ENCODE measurements at places on chromosomes 16 and 17. TPM values are rescaled to one million over a fixed set of nuclear protein-coding genes. Genes with fewer than 3 reads are reported as not detected.
A peak's percentile ranks its signal among the peaks of the same experiment; 100 is the strongest.

DNA sequence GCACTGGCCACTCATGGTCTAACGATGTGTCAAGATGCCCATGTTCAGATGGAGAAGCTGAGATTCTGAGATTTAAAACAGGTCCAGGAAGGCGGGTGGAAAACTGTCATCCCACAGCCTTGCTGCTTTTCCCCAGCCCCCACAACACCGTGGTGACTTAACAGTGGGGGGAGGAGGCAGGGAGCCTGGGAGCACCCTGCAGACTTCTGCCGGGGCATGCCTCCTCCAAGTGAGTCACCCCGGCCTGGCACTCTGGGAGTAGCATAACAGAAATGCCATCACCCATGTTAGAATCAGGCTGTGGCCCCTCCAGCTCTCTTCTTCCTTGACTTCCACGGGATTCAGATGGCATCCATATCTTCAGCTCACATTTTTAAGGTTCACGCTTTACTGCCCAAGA is 164.8 kb downstream of the CBLN1 start:
- DNase-seq: no peak

DNA sequence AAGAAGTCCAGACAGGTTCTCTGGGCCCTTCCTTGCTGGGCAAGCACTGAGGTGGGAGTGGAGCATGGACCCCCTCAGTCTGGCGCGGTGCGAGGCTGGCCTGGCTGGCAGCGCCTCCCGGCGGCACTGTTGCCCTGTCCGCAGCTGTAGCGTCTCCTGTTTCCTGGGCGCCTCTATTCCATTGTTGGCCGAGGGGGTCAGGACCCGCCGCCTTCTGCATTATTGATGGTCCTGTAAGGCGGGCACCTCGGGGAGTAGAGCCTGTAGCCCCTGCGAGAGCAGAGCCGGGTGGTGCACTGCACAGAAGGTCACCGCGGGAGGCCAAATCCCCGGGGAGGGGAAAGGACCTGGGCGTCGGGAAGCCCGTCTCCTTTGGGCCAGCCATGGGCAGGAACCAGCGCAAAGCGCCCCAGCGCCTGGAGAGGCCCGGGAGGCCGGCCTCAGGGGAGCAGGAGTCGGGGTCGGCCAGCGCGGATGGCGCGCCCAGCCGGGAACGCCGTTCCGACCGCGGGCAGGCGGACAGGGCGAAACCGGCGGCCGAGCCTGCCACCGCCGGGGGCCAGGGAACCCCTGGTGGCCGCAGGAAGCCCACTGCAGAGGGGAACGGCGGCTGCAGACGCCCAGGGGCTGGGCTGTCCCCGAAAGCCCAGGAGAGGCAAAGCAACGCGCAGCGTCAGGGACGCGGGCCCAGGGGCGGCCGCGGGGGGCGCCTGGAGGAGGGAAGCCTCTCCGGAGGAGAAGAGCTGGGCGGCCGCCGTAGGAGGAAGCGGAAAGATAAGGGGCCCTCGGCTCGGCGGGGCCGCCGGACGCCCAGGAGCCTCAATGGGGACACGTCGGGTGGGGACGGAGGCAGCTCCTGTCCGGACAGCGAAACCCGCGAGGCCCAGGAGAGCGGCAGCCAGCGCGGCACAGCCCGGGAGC is at the start of gene MYO15B:
Gene MYO15B (plus strand): TSS at position 126 of the 921 bp plus-strand sequence. CDS start 258 bp downstream, at position 384.
- peak; percentile 90 for DNase-seq

Gene POLG2
- total RNA-seq: 17.8 TPM

Gene TRIM47
- 78.3 TPM for total RNA-seq

- no peak for DNase-seq
Measured at GRCh38 chr17:46059486-46059885, 60.4 kb downstream of the STH start.

DNA sequence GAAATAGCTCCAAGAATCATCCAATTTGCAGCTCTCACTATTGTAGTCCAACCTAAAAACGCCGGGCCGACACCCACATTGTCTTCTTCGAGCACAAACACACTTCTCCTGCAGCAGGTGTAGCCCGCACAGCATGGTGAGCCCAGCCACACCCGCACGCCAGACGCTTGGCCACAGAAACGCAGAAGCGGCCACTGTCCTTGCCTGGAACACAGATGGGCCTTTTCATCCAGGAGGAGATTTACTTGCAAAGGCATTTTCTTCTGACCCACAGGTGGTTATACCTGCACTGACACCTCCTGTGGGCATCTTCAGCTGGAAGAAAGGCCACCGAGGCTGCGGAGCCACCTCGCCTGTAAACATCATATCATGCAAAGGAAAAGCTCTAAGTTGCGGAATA is 98.4 kb downstream of the ADCY9 start:
- DNase-seq: no peak

GRCh38 chr16:10827691-10828341 is 9.2 kb upstream of the TVP23A start:
- DNase-seq: peak; percentile 85

GRCh38 chr16:87702325-87702811 is 63.4 kb downstream of the KLHDC4 start:
- peak; percentile 77 for DNase-seq

Gene HOXB8
- total RNA-seq: 0.31 TPM

DNA sequence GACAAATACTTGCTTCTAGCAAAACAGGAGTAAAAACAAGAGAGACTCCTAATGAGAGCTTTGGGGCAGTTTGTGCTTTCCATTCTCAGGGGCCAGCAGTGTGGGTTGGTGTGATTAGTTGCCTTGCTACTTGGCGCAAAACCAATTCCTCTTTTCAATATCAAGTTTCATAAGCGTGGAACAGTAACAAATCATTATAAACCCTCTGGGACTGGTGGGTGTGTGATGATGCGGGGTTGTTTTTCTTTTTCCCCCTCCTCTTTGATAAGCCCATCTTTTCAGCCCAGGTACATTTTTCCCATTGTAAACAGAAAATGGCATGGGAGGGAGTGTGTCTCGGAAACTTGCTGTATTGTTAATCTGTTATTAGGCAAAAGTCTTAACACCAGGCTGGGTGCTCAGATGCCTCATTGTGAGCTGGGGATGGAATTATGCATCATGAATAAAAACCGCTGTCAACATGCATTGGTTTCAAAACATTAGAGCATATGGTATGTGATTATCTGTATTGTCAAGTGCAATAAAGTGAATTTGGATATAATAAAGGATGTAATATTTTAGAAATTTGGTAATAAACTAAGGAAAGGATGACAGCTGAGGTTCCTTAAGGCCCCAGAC is 166.4 kb downstream of the CCDC182 start:
- DNase-seq: peak; percentile 83

Gene ST6GALNAC1
- total RNA-seq: 24.9 TPM

DNA sequence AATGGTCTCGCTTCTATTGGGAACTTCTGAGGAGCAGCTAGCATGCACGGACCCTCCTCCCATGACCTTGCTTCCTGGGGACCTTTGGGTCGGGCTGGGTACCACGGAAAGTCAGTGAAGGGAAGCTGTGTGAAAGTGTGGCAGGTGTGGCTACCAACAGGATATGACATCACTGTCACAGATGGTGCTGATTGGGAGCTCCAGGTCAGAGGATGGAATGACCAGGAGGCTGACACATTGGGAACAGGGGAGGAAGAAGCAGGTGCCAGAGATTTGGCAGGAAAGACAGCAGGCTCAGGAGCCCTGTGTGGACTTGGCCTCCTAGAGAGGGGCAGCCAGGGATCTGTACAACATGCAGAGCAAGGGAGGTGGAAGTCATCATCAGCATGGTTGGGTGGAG is 34.0 kb downstream of the CPNE2 start:
- no peak for DNase-seq

DNA sequence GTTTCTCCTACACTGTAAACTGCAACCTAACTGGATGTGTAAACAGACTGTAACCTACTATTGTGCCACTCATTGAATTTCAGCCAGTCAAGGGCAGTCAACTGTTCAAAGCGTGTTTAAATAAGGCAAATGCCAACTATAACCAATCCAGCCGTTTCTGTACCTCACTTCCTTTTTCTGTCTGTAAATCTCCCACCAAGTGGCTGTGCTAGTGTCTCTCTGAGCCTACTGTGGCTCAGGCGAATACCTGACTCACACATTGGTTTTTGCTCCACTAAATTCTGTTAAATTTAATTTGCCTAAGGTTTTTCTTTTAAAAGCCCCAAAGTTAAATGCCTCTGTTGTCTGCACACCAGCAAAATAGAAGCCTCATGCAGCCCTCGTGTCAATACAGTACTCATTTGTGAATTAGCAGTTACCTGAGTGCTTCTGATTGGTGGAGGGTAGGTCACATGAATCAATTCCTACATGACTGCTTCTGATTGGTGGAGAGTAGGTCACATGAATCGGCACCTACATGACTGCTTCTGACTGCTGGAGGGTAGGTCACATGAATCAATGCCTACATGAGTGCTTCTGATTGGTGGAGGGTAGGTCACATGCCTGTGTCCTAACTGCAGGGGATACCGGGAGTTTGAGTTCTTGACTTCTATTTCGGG is 31.1 kb upstream of the CCR7 start:
- no peak for DNase-seq

DNA sequence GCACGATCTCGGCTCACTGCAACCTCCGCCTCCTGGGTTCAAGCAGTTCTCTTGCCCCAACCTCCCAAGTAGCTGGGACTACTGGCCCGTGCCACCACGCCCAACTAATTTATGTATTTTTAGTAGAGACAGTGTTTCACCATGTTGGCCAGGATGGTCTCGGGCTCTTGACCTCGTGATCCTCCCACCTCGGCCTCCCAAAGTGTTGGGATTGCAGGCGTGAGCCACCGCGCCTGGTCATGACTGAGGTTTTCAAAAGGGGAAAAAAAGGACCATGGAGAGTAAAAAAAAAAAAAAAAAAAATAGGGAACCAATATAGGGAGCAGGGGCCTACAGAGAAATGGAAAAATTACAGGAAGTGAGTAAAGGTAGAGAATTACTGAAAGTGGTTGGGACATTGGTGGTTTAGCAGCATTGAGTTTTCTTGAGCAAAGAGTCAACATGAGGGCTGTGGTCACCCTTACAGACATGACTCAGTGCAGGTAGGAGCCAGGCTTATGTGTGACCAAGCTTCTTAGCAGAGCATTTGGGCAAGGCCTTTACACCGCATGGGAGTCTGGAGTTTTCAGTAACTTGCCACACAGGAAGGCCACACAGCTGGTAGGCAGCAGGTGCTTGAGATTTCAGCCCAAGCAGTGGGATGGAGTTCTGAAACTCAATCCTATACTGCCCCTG is 447.3 kb downstream of the HS3ST3B1 start:
- DNase-seq: no peak

Gene CYB561
- 42.4 TPM for total RNA-seq

Gene DHX8
- total RNA-seq: 45.1 TPM

GRCh38 chr16:67930678-67931211 is 917 bp downstream of the CTRL start:
- no peak for DNase-seq

Gene CHST4
- total RNA-seq: 0.95 TPM

DNA sequence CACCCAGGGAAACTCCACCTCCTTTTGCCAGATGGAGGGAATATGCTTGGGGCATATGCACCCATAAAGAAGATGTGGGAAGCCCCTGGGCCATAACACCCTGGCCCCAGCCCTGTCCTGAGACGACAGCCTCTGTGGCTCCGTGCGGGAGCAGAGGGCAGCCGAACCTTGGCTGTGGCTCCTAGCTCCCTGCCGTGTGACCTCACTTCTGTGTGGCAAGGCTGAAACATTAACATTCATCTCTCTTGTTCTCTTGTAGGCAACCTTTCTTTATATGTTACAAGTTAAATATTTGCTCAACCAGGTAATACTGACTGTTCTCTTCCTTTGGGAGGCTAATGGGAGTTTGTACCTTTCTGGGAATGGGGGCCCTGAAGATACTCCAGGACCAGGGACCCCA is 17.5 kb downstream of the SLC47A1 start:
- DNase-seq: no peak

Gene KRT33A
- not detected for total RNA-seq

GRCh38 chr17:4839965-4840892 is 7.1 kb downstream of the MINK1 start:
- DNase-seq: no peak

GRCh38 chr17:29726715-29727252 is 104.1 kb upstream of the CORO6 start:
- DNase-seq: peak; percentile 64

GRCh38 chr17:279331-279730 is 73.3 kb downstream of the RPH3AL start:
- no peak for DNase-seq

GRCh38 chr16:67535201-67535600 is 6.6 kb downstream of the RIPOR1 start:
- DNase-seq: no peak

GRCh38 chr17:76727745-76728456 is 1.3 kb downstream of the METTL23 start:
- no peak for DNase-seq

Gene GPR139
- total RNA-seq: not detected

Gene ADAMTS18
- 0.82 TPM for total RNA-seq

DNA sequence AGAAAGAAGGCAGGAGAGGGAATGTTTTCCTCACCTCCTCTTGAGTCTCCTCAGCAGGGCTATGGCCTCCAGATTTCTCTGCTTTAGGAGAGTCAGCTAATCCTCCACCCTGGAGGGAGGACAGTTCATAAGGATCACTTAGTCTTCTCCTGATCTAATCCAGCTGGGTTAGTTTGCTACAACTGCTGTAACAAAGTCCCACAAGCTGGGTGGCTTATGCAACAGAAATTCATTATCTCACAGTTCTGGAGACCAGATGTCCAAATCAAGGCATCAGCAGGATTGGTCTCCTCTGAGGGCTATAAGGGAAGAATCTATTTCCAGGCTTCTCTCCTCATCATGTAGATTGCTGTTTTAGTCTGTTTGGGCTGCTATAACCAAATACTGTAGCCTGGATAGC is 40.6 kb upstream of the XYLT1 start:
- DNase-seq: peak; percentile 19

Gene PSKH1
- total RNA-seq: 11.8 TPM

GRCh38 chr17:80053102-80053501 is 16.7 kb downstream of the CCDC40 start:
- DNase-seq: no peak

- DNase-seq: no peak
Measured at GRCh38 chr17:9024497-9024896, 3.2 kb downstream of the NTN1 start.

DNA sequence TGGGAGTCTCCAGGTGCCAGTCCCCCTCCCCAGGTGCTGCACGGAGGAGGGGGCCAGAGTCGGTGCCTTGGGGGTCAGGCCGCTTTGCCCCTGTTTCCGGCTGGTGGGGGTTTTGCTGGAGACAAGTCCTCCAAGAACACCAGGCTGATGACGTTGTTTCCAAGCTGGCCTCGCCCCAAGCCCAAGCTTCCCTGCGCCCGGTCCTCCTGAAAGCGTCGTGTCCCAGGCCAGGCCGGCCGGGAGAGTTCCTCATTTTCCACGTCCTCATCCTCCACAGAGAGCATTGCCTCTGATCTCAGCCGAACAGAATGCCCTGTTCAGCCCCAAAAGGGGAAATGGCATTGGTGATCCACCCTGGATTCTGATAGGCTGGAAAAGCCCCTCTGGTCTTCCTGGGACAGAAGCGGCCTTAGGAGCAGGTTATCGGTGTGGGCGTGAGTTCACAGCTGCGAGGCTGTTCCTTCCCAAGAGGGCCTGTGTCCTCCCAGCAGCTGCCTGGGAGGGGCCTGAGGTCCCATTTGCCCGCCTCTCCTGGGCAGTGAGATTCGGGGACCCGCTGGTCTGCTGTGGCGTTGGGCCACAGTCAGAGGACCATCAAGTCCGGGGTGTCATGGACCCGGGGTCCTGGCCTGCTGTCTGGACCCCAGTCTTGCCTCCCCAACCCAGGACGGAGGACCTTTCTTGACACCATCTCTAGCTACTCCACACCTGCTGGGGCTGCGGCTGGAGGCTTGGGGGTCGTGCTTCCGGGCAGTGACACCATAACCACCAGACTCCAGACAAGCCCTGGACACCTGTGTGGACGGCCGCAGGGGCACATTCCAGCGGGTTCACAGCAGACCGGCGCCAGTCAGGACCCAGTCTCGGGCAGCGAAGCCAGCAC is 7.1 kb downstream of the SOX8 start:
- no peak for DNase-seq

Gene CXCL16
- 139 TPM for total RNA-seq

- DNase-seq: no peak
Measured at GRCh38 chr16:84985079-84986065, 26.0 kb downstream of the ZDHHC7 start.

Gene SYT17
- total RNA-seq: 10.0 TPM

All from lung (tissue), 17 donors.